Left renal pelvis (tissue), 4 donors: ENCODE measurements at places on chromosomes 11 and 22. TPM values are rescaled to one million over a fixed set of nuclear protein-coding genes. Genes with fewer than 3 reads are reported as not detected.

The PRRG4 gene
- 0.45 TPM for polyA plus RNA-seq

The AQP11 gene
- 3.4 TPM for polyA plus RNA-seq

The SPI1 gene
- 3.4 TPM for polyA plus RNA-seq

The HBD gene
- 1.7 TPM for polyA plus RNA-seq

The PHLDA2 gene
- 0.46 TPM for polyA plus RNA-seq

The RIC3 gene
- polyA plus RNA-seq: 18.1 TPM

The FGF3 gene
- polyA plus RNA-seq: not detected

- DNase-seq: no peak
Observed at GRCh38 chr22:35312198-35313059, 12.7 kb downstream of the TOM1 start.

- DNase-seq: no peak
Observed at GRCh38 chr11:110199184-110199981, 97.0 kb downstream of the RDX start.

DNA sequence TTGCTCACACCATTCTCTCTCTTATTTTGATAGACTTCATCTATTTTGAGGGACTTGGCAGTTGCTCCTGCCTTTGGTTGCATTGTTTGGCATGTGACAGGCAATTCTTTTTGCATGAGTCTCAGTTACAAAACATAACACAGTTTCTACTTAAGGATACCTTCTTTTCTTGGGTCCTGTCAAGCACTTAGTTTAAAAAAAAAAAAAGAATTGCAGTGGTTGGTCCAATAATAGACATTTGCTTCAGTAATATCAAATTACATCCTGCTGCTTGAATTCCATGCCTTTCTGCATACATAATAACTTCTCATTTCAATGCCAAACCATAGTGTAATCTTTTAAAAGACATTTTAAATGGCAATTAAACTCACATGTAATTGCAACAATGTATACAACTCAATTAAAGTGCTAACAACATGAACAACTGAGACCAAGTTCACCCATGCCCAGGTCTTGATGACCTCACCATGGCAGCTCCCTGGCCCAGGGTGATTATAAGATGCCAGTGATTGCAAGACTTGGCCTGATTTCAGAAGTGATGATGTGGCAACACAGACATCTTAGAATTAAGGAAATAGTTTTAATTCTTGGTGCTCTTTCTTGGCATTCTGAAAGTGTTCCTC, 32.2 kb upstream of the PLET1 start:
- DNase-seq: no peak

DNA sequence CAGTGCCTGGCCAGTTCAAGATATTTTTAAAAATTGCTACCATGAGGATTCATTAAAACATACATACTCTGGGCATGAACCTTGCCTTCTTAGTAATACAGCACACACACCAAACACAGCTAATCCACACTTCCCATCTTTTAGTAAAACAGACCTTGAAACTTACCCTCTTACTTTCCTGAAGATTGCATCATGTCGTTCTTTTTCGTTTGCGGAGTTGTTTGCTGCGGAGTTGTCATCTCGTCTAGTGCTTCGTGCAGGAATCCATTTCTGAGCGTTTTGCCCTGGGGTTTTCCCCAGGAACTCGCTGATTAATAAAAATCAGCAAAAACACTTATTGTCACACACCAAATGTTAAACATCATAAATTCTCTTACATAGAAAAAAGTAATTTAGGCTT, 3.0 kb downstream of the EIF4G2 start:
- no peak for DNase-seq

- no peak for DNase-seq
Observed at GRCh38 chr11:15112131-15112541, 2.6 kb upstream of the INSC start.

DNA sequence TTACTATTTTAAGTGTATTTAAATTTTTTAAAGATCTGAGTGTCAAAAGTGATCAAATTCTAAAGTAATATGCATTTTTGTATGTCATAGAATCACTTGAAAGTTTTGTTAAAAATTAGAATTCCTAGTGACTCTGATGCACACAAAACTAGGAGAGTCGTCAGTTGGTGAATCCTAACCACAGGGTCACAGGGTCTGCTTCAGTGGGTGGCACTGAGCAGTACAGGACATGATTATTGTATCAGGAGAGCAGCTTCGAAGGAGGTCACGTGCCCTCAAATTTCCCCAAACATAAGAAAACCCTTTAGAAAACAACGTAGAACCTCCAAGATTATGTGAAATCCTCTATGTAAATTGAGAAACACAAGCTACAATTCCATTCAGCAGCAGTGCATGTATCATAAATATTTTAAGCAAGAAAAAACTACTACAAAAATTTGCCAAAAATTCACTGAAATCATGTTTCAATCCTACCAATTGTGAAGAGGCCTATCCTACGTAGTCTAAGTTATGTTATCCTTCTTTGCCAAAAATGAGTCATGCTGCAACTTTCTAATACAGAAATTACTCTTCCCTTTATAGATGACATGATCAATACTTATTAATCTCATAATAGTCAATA, 323.6 kb downstream of the AASDHPPT start:
- no peak for DNase-seq

DNA sequence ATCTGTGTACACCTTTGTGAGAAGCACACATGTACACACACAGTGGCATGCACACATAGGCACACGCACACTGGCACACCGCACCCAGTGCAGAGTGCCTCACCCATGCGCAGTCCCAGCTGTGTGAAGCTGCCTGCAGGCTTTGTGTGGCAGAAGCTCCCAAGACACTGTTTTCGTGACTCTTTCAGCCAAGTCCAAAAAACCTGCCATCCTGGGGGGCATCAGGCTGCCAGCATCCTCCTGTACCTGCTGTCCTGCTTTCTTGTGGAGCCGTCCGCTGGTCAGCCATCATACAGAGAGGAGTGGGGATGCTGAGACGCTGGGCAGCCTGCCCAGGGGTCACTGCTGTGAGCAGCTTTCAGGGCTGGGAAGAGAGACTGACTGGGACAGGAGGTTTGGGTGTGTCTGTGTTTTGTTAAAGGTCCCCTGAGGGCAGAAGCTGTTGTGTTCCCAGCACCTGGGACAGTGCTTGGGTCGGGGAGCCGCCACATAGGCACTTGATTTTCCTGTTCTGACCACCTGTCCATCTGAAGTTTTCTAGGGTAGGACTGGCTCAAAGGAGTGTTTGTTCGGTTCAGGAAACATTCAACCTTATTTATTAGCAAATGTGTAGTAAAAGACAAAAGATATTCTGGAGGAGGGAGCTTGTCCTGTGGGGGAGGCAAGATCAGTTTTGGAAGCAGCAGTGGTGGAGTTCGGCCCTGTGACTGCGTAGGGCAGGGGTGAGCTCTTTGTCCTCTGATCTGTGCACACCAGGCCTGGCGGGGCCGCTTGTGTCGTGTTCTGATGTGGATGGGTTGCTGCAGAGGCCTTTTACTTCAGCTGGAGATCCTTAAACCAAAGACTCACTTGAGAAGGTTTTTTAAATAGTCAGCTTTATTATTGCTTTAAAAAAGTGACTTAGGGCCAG, 29.7 kb downstream of the AP2A2 start:
- no peak for DNase-seq

- no peak for DNase-seq
Observed at GRCh38 chr11:106925245-106925644, 93.0 kb downstream of the GUCY1A2 start.
